ENCODE measurements at places on chromosomes 13 and 19.

- H3K27me3 ChIP-seq: no peaks in the 10 kb centered on the region
- H3K36me3 ChIP-seq: no peaks in the 10 kb centered on the region
- no peak for DNase-seq
- H3K4me1 ChIP-seq: peaks cover 30% of the 10 kb centered on the region
- H3K4me3 ChIP-seq: no peak overlapping the region
- H3K27ac ChIP-seq: peak overlapping the region; percentile 86
These were observed 81.1 kb downstream of the COL4A1 start for GRCh38 chr13:110225609-110226574.

- no peaks in the 10 kb centered on the region for H3K36me3 ChIP-seq
- no peak for DNase-seq
- H3K27ac ChIP-seq: peak overlapping the region; percentile 78
- peaks cover 42% of the 10 kb centered on the region for H3K4me1 ChIP-seq
- no peak overlapping the region for H3K4me3 ChIP-seq
These were observed 629.9 kb downstream of the DIAPH3 start for GRCh38 chr13:59533561-59534555.

DNA sequence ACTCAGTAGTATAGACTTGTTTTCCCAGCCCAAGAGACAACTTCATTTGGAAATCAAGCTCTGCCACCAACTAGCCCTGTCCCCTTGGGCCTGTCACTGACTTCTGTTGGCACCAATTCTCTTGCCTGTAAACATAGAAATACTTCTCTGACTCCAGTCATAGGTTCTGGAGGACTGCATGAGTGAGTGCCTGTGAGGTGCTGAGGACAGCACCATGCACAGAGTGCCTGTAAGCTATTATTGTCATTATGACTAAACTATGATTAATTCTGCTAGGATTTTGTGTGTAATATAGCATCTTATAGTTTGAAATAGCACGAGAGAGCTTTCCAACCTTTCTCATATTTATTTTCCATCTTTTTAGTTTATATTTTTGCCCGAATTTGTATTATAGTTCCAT is 247.9 kb downstream of the MYO16 start:
- DNase-seq: no peak
- no peaks in the 10 kb centered on the region for H3K4me1 ChIP-seq
- no peak overlapping the region for H3K4me3 ChIP-seq
- H3K36me3 ChIP-seq: no peaks in the 10 kb centered on the region
- no peak overlapping the region for H3K27ac ChIP-seq

- H3K27me3 ChIP-seq: no peaks in the 10 kb centered on the region
- peak; percentile 58 for DNase-seq
- peak overlapping the region; percentile 55 for H3K27ac ChIP-seq
These were observed 23.1 kb downstream of the EPSTI1 start for GRCh38 chr13:42968906-42969305.

DNA sequence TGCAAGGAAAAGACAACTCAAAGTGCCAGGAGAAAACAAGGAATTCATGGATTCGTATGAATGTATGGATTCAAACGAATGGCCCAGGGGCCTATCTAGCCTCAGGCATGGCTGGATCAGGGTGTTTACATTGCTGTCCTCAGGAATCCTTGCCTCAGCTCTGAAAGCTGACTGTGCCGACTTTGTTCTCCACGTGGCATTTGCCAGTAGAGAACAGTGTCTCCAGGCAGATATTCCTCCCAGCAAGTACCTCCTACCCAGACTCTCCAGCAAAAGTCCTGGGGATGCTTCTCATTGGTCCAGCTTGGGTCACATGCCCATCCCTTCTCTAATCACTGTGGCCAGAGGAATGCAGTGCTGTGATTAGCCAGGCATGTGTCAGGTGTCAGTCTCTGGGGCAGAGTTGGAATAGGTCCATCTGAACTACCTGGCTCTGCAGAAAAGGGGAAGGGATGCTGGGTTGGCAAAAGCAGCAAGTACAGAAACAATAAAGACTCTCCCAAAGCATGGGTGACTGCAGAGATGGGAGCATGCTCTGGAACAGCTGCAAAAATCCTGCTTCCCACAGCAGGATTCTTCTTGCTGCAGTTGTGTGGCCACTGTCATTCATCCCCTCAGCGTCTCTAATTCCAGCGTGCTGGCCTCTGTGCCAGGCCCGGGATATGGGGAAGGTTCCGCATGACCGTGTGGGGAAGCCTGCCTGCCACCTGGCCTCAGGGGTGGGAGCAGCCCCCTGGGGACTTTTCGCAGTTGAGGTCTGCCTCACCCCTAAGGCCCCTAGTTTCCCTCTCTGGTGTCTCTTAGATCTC is 30.0 kb downstream of the CCNE1 start:
- H3K4me1 ChIP-seq: peaks cover 34% of the 10 kb centered on the region
- peak overlapping the region; percentile 11 for H3K27ac ChIP-seq
- no peak for DNase-seq
- no peak overlapping the region for H3K4me3 ChIP-seq
- H3K36me3 ChIP-seq: no peaks in the 10 kb centered on the region

DNA sequence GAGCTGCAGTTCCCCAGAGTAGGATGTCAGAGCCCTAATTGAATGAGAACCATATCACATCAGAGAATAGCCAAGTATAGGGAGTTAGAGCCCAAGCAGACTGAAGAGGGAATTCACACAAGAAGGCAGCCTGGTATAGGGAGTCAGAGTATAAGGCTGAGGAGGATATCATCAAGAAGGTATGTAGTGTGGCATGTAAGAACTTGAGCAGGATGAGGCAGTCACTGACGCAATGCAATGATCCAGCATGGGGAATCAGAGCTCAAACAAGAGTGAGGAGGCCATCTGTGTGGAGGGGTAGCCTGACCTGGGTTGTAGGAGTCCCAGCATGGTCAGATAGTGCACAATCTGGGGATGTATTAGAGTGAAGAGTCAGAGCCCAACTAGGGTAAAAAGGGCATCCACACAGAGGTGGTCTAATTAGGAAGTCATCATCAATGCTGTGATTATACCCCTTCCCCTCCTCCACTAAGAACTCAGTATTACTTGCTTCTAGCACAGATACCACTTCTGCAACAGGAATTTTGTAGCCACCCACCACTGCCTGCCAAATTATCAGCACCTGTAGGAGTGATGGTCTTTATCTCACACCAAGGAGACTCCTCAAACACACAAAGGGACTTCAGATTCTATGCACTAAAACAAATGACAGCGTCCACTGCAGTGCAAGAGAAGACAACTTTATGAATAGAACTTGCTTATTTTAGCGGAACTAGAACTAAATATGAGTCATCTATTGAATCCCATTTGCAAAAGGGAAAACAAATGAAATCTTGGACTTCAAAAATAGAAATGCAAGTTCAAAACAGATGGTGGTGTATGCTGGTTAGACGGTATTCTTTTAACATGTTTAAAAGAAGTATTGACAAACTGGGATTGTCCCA is 107.2 kb downstream of the FNDC3A start:
- no peak for DNase-seq
- no peaks in the 10 kb centered on the region for H3K27me3 ChIP-seq
- H3K36me3 ChIP-seq: peaks cover 13% of the 10 kb centered on the region
- no peak overlapping the region for H3K4me3 ChIP-seq
- H3K27ac ChIP-seq: peak overlapping the region; percentile 66
- H3K4me1 ChIP-seq: peaks cover 5% of the 10 kb centered on the region

DNA sequence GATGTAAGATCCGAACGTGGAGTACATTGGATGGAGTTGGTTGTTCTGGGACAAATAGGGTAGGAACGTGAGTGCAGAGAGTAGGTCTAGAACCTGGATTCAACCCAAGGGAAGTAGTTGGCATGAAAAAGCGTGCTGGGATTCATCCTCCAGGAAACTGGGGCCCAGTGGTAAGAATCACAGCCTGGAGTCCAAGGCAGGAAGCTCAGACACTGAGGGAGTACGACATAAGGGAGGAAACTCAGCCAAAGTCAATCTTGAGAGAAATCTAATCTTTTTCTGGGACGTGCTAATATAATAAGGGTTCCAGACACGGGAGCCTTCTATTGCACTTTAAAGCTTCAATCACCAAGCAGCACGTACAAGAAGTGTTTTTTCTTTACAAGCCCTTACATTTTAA is 46.4 kb downstream of the DLEU7 start:
- H3K27me3 ChIP-seq: peaks cover 8% of the 10 kb centered on the region
- peaks cover 17% of the 10 kb centered on the region for H3K4me1 ChIP-seq
- DNase-seq: no peak

GRCh38 chr19:17522988-17523872 is 11.8 kb downstream of the PGLS start:
- no peaks in the 10 kb centered on the region for H3K27me3 ChIP-seq
- peaks cover 20% of the 10 kb centered on the region for H3K36me3 ChIP-seq
- no peak overlapping the region for H3K27ac ChIP-seq
- no peak for DNase-seq

- DNase-seq: no peak
- no peak overlapping the region for H3K27ac ChIP-seq
- H3K36me3 ChIP-seq: no peaks in the 10 kb centered on the region
- no peak overlapping the region for H3K4me3 ChIP-seq
- H3K4me1 ChIP-seq: no peaks in the 10 kb centered on the region
- H3K27me3 ChIP-seq: no peaks in the 10 kb centered on the region
These were observed 6.3 kb downstream of the LGI4 start for GRCh38 chr19:35128398-35129057.

Measured in mesothelial cell of epicardium (in vitro differentiated cells).